HFFc6 (cell line): ENCODE measurements at places on chromosomes 13 and 19. TPM values are rescaled to one million over a fixed set of nuclear protein-coding genes. Genes with fewer than 3 reads are reported as not detected.

GRCh38 chr13:110425444-110425780 is 118.3 kb downstream of the COL4A2 start:
- DNase-seq, result peak; percentile 52

The GRK1 gene
- not detected in 3 replicates for total RNA-seq

DNA sequence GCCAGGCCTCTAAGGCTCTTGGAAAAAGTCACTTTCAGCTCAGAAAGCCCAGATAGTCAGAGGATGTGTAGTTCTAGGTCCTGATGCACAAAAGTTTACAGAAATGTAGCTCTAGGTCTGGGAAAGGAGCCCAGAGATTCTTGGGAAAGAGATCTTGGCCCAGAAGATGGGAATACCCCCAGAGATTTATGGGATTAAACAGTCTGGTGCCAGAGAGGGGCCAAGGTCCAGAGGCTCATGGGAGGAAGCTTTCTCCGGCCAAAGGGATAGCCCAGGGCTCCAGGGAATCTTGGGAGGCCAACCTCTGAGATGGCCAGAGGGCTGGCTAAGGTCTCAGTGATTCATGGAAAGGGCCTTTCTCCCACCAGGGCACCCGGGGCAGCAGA is 15.2 kb downstream of the BCAT2 start:
- no peak for DNase-seq

The GNA15 gene
- total RNA-seq, result not detected in 2 replicates

GRCh38 chr19:17671906-17672305 is 16.2 kb downstream of the UNC13A start:
- DNase-seq, result peak; percentile 58

DNA sequence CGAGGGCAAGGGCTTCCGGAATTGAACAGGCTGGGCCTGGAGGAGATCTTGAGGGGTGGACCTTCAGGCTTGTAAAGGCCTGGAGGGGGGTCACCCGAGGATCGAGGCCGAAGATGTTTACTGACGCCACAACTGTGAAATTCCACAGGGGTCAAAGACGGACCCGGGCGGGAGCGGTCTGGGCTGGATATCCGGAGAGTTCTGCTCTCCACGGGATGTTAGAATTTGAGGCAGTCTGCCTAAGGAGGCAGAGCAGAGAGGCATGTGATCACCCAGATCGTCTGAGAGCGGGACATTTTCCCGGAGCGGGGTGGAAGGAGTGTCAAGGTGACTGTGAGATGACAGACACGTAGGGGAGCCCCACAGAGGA is 13.2 kb downstream of the KLHL26 start:
- DNase-seq, result no peak

DNA sequence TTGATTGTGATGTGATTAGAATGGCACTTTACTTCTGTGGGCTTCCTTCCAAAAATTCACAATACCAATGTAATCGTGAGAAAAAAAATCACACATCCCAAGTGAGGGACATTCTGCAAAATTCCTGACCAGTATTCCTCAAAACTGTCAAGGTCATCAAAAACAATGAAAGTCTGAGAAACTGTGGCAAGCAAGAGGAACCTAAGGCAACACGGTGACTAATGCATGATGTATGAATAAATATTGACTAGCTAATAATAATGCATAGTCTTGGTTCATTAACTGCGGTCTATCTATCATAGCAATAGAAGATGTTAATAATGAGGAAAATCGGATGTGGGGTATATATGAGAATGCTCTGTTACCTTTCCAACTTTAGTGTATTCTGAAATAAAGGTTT is 159.0 kb downstream of the RFC3 start:
- no peak for DNase-seq
